ENCODE measurements at places on chromosomes 11 and 22.

DNA sequence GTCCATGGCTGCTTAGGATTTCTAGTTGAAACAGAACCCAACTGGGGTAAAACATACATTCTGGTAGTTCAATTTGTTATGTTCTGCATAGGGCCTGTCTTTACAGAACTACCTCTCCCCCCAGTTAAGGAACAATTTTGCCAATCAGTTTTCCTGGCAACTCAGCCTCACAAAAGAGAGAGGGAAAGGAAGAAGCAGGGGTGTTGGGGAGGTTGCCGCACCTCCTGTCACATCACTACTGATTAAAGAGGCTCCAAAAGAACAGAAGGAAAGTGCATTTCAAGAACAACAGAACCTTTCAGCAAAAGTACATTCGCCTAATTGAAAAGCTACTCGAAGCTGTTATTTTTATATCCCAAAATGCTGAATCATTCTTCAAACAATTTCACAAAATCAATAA is 217.6 kb downstream of the CADM1 start:
- no peak for DNase-seq

DNA sequence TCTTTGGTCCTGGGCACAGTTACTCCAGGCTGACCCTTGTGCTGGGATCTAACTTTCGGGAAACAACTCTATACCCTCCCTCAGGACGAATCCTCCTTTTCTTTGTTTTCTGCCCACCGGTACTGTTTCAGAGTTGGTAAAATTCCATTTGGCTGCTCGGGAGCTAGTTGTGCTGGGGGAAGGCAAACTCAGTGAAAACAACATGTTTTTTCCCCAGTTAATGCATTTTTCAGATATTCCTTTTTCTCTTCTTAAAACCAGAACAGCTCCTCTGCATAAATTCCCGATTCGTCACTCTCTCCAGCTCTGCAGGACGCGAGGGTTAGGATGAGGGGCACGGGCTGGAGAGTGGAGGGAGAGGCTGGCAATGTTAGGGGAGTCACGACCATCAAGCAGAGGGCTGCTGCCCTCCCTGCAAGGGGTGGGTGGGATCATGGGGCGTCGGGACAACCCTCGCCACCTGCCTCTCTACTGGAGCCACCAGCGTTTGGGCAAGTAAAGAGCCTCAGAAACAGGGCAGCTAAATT is 31.3 kb downstream of the LRRC10B start:
- DNase-seq, result no peak

DNA sequence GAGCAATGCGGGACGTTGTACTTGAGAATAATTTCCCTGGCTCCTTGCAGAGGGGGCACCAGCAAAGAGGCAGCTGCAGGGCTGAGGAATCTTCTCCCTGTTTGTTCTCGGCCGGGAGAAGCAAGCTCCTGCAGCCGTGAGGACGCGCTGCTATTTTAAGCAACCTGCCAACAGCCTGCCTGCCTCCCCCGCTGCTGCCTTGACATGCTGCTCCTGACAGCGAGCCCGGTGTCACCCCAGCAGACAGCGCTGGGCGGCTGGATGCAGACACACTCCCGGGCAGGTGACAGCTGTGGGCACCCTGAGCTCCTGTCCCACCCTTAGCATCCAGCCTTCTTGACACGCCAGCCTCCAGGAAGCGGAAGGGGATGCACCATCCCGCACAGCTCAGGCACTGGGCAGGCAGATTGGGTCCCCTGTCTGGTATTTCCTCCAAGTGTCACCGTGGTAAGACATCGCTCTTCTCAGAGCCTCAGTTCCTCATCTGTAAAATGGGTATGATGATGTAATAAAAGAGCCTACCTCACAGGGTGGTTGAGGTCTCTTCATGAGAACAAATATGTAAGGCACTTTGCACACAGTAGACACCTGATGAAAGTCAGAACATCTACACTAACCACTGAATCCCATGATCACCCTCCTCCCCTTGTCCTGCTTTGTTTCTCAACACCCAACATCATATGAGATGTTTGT is 530.6 kb downstream of the MN1 start:
- DNase-seq, result no peak

DNA sequence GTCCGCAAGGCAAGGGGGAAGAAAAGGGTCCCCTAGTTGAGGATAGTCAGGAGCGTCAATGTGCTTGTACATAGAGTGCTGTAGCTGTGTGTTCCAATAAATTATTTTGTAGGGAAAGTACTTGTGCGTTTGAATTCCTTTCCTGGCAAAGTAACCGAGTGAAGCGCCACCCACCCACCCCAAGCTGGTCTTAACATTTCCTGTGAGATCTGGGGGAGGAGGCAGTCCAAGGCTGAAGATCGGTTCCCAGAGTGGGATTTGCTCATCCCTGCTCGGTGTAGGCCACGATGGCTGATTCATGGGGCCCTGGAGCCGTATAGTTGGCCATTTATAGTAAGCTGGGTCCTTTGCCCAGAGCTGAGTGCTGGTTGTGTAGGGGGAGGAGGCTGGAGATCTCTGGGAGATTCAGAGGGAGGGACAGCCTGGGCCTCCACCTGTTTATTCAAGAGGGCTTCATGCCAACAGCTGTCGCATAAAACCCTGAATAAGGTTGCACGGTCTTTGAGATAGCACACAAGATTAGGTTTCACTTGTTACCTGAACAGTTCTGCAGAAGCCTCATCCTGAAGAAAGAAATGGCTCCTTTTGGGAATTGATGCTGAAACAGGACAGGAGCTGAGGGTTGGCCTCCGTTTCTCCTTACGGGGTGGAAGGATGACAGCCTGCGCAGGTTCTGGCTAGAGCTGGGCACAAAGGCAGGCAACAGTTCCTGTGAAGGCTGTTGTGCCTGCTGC is 2.4 kb downstream of the ATF4 start:
- no peak for DNase-seq

DNA sequence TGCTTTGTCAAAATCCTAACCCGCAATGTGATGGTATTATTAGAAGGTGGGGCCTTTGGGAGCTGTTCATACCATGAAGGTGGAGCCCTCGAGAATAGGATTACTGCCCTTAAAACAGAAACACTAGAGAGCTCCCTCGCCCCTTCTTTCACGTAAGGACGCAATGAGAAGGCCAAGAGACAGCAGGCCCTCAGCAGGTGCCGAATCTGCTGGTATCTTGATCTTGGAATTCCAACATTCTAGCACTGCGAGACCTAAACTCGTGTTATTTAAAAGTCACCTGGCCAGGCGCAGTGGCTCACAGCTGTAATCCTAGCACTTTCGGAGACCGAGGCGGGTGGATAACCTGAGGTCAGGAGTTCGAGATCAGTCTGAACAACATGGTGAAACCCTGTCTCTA is 33.1 kb downstream of the LARGE1 start:
- DNase-seq, result no peak

- DNase-seq, result no peak
Observed at GRCh38 chr11:18054511-18055103, 8.5 kb upstream of the TPH1 start.

DNA sequence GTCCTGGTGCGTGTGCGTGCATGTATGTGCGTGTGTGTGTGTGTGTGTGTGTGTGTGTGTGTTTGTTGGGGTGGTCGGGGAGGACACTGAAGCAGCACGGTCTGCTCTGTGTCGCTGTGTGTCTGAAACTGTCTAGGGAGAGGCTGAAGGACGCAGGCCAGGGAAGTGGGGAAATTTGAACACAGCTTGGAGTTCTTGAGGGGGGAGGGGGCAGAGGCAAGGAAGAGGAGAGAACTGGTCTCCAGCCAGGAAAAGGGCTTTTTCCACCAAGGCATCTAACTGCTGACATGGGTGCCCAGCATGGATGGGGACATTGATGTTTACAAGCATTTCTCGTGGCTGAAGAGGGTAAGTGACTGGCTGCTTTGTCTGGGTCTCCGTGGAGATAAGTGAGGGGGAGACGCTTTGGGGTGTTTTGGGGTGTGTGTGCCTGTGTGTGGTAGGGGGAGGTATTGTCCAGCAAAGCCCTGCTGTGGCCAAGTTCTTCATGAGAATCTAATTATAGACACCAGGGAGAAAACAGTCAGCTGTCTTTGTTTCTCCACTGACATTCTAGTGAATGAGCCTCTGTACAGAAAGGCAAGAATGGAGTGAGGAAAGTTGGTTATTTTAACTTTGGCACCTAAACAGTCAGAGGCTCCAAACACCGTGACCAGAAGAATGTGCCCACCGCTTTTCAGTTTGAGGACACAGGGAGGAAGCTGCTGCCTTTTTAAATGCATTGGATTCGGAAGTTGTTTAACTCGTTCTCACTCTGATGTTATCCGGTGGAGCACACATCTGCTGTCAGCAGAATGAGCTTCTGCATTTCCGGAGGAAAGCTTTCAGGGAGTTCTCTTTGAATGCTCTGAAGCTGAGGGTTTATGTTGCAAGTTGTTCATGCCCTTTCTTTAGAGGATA is 63.7 kb downstream of the PPFIBP2 start:
- no peak for DNase-seq

- DNase-seq, result no peak
Observed at GRCh38 chr22:24157822-24158135, 23.5 kb upstream of the SUSD2 start.

- no peak for DNase-seq
Observed at GRCh38 chr11:75493626-75494025, 32.1 kb downstream of the GDPD5 start.

- no peak for DNase-seq
Observed at GRCh38 chr22:29284196-29284595, 16.1 kb downstream of the EWSR1 start.

- DNase-seq, result no peak
Observed at GRCh38 chr22:40720538-40721256, 41.4 kb downstream of the MCHR1 start.

- DNase-seq, result no peak
Observed at GRCh38 chr11:112946866-112947265, 14.4 kb upstream of the NCAM1 start.

GRCh38 chr11:17434108-17434507 is 42.5 kb downstream of the ABCC8 start:
- DNase-seq, result no peak

GRCh38 chr11:79428406-79428805 is 12.4 kb downstream of the TENM4 start:
- DNase-seq, result no peak

- DNase-seq, result no peak
Observed at GRCh38 chr22:26660961-26661578, 3.7 kb downstream of the MIAT start.

GRCh38 chr22:48711669-48712068 is 1116.0 kb downstream of the BRD1 start:
- DNase-seq, result no peak

- no peak for DNase-seq
Observed at GRCh38 chr22:28029956-28030355, 110.9 kb upstream of the PITPNB start.

GRCh38 chr11:60919956-60920355 is 4.3 kb upstream of the TMEM132A start:
- no peak for DNase-seq

DNA sequence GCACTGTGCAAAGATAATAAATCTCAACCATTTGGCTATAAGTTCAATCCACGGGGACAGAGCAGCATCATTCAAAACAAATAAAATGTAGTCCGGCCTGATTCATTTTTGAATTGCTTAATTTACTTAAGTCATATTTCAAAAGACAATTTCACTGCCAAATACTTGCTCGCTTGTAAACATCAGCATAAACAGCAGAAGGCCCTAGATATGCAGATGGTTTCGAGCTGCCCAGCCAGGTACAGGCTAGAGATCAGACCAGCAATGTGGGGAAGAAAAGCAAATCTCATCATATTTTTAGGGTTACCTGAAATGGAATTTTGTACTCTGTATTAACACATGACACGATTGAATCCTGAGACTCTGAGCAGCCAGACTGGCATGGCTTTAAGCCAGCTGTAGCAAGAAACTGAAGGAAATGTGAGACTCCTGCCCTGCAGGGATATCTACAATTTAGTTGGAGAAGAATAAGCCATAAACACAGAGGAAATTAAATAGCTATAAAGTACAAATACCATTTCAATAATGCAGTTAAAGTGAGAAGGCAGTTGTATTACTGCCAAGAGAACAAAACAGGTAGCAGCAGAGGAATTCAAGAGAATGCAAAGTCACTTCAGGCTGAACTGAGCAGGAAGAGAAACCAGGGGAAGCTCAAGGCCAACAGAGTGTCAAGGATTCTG is 440.3 kb downstream of the ETS1 start:
- no peak for DNase-seq

DNA sequence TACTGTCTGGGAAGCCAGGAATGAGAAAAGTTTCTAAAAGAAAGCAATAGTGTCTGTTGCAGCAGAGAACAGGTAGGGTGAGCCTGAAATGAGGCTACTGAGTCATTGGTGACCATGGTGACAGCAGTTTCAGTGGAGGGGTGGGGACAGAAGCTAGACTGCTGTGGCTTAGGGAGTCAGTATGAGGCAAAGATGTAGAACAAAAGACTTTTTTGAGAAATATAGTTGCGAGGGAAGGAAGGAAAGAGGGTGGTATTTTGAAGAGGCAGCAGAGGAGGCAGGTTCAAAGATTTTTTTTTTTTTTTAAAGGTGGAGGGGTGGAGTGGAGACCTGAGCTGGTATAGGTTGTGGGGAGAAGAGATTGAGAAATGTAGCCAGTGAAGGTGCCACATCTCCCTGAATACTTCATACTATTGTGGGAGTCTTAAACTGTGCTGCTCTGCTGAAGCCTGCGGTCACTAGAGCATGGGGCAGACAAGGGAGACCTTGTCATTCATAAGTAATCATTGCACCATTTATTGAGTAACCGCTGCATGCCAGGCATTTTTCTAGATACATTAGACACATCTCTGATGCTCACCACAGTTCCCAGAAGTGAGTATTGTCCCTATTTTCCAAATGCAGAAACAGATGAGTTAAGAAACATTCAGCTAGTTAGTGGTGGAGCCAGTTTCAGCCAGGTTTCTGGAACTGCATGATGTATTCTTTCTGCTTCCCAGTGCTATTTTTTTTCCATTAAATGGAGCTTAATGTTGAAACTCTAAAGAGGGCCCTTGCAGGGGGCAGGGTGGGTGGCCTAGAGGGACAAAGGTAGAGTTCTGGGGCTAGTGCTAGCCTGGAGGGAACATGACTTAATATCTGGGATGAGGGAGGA is 49.9 kb downstream of the STIM1 start:
- no peak for DNase-seq

- DNase-seq, result no peak
Observed at GRCh38 chr11:91857179-91857578, 367.4 kb upstream of the FAT3 start.

- DNase-seq, result no peak
Observed at GRCh38 chr11:64089027-64089360, 53.3 kb downstream of the FLRT1 start.

GRCh38 chr11:120651396-120651795 is 139.8 kb downstream of the GRIK4 start:
- DNase-seq, result no peak

- DNase-seq, result no peak
Observed at GRCh38 chr22:17968126-17968525, 56.2 kb downstream of the MICAL3 start.

DNA sequence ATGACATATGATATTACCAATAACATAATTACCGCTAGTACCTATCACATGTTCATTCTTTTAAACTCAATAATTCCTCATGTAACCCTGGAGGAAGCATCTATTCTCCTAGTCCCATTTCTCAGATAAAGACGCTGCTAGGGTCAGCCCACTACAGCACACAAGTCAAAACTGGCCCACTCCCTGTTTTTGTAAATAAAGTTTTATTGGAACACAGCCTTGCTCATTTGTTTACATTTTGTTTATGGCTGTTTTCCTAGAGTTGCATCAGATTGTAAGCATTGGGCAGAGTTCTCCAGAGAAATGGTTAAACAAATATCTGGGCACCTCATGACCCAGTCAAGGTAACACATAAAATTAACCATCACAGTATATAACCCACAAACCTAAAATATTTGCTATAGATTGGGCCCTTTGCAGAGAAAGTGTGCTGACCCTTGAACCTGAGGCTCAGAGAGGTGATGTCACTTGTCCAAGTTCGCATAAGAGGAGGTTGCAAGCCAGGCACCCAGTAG is 36.8 kb downstream of the MN1 start:
- no peak for DNase-seq

GRCh38 chr11:69287968-69288882 is 5.7 kb upstream of the MYEOV start:
- no peak for DNase-seq

Data from SW 1271 (cell line).